Stimulated activated CD4-positive, alpha-beta T cell treated with anti-CD3 and anti-CD28 coated beads, TNF-alpha, amount 100 ng/mL, for 48 hours (primary cell): ENCODE measurements at places on chromosomes 13 and 19.

DNA sequence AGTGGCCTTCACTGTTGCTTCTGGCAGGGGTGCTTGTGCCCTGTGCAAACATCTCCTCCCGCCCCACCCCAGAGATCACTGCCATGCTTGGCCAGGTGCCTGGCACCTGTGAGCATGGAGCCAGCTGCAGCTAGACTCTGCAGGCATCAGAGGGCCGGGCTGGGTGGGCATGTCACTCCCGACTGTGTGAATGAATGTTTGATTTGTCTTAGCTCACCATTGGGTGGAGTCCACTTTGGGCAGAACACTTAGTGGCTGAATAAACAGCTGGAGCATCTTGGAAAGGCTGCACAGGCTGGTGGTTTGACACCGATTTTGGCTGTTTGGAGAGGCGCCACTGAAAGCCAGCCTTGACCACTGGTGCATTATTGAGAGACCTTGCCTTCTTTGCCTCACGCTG, 267.3 kb downstream of the DLEU7 start:
- no peak for DNase-seq

GRCh38 chr19:16612636-16613035, 15.4 kb downstream of the MED26 start:
- DNase-seq: no peak

DNA sequence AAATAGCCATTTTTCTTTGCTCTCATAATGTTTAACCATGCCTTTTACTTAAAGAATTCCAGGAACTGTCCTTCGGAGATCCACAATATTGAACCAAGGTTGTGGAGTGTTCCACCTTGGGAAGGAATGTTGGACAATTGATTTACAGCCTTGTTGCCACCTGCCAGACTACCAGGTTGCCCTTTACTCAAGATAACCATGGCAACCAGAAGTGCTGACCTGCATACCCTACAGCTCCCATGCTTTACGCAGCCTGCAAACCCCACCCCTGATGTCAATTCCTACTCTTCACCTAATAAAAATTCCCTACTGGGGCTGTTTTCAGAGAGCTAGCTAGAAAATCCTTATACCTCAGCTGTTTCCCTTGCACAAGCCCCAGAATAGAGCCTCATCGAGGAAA, 151.0 kb upstream of the RXFP2 start:
- DNase-seq: no peak

DNA sequence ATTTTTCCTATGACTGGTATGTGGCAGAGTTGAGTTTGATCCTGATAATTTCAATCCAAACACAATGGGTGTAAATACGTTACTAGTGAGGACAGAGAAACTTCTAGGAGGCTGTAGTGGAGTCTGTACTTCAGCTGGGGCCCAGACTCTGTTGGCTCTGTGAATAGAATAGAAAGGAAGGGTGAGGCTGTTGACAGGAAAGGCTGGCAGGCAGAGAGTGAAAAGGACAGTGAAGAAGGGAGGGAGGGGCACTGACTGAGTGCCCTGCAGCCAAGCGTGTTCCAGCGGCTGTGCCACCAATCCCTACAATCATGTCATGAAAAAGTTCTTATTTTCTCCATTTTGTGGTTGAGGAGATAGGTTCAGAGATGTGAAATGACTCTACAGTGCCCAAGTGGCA, 80.5 kb downstream of the MBNL2 start:
- no peak for DNase-seq

GRCh38 chr13:71610876-71611275, 256.1 kb downstream of the DACH1 start:
- DNase-seq: no peak

- no peak for DNase-seq
These were observed 45.2 kb downstream of the COMP start for GRCh38 chr19:18745931-18746330.

GRCh38 chr13:35512271-35512920, 35.9 kb upstream of the MAB21L1 start:
- DNase-seq: no peak

DNA sequence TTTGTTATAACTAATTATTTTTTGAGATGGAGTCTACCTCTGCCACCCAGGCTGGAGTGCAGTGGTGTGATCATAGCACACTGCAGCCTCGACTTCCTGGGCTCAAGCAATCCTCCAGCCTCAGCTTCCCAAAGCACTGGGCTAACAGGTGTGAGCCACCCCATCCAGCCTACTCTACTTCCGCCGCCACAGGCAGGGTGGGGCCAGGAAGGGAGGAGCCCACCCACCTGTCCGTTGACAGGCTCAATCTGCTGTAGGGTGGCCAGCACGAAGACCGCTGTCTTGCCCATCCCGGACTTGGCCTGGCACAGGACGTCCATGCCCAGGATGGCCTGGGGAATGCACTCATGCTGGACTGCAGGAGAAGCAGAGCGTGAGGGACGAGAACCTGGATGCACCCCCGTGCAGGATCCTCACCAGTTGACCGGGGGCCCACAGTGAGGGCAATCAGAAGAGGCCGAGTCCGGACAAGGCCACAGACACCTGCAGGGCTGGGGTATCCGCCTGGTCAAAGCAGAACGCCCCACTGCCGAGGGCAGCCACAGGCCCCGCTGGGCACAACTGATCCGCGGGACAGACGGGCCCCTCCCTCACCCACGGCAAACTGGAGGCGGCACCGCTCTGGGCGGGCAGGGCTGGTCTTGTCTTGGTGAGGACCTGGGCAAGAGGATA, 6.7 kb downstream of the DDX39A start:
- no peak for DNase-seq

DNA sequence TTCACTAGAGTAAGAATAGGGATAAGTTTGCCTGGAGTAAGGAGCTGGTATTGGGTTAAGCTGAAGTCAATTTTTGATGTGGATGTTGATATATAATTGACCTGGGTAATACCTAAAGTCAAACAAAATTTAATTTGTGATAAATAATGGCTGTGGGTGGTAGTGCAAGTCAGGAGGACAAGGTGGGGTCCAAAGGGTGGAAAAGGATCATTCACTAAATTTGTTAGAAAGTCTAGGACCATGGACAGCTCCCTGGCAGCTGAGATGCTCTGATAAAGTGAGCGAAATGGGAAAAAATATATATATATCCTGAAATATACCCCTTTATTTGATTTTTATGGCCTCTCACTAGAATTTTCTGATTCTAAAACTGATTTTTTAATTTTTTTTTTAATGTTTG, 463.5 kb downstream of the GPC6 start:
- no peak for DNase-seq

GRCh38 chr19:39106194-39106593, 19.4 kb upstream of the PAK4 start:
- no peak for DNase-seq

DNA sequence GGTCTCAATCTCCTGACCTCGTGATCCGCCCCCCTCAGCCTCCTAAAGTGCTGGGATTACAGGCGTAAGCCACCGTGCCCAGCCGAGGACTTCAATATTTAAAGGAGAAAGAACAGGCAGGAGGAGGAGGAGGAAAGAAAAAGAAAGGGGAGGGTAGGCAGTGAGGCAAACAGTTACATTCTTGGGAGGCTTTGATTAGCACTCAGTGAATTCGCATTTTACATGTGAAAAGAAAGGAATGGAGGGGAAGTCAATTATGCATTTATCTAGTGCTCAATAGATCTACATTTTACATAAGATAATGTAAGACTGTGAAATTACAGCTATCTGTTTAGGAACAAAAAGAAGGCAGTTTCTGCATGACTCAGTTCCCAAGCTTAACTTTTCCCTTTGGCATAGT, 30.9 kb upstream of the CXCL17 start:
- no peak for DNase-seq

GRCh38 chr13:106008540-106008939, 526.9 kb downstream of the EFNB2 start:
- DNase-seq: no peak

DNA sequence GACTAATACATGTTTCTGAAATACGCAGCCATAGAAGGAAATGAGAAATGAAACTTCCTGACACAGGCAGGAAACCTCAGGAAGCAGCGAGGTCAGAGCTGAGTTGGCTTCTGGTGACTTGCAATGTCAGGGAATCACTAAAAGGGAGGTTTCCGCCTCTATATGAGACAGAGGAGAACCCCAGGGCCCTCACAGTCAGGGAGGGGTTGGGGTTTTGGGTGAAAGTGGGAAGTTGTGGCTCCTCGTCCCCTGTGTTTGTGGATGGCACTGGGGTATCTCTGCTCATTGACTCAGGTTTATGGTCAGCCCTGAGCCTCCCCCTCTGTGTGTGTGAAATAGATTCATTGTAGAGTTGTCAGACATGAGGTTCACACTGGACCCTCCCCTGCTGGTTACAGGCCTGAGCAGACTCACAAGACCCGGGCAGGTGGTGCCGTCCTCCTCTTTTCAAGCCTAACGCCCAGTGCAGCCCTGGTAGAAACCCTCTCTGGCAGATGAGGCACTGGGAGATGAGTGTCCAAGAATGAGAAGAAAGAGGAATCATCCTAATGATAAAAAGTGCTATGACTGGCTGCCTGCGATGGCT, 5.5 kb upstream of the LILRA6 start:
- DNase-seq: peak; percentile 46

DNA sequence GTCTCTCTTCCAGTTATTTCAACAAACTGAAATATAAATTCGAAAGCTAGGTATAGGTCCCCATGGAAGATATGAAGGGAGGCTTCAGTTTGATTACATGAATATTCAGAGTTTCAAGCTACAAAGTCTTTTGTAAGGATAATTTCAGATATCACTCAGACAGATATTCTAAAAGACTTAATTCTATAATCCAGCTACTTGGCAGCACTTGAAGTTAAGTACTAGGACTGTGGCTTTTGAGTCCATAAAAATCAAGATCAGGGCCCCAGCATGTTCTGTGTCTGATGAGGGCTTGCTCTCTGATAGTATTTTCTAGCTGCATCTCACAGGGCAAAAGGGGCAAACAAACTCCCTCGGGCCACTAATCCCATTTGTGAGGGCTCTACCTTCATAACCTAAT, 160.6 kb upstream of the IRS2 start:
- no peak for DNase-seq

DNA sequence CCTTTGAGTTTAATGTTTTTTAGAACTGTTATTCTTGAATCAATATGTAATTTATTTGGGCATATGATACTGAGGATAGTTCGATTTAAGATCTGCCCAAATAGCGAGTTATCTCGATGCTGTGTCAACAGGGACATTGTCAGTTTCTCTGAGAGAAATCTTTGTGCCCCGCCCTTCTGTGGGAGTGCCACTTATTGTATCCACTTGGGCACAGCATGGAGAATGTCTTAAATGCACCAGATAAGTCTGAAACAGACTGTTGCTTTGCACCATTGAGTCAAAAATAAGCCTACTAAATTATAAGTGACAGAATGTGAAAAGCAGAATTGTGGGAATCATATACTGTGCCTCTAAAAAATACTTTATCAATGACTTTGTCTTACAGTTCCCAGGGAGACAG, 45.6 kb downstream of the RNASEH2B start:
- no peak for DNase-seq

GRCh38 chr13:102773441-102774213, at the start of gene TEX30:
TEX30 (minus strand) TSS chr13:102773786; CDS start chr13:102770026, 3,760 bp downstream.
- peak; percentile 83 for DNase-seq

DNA sequence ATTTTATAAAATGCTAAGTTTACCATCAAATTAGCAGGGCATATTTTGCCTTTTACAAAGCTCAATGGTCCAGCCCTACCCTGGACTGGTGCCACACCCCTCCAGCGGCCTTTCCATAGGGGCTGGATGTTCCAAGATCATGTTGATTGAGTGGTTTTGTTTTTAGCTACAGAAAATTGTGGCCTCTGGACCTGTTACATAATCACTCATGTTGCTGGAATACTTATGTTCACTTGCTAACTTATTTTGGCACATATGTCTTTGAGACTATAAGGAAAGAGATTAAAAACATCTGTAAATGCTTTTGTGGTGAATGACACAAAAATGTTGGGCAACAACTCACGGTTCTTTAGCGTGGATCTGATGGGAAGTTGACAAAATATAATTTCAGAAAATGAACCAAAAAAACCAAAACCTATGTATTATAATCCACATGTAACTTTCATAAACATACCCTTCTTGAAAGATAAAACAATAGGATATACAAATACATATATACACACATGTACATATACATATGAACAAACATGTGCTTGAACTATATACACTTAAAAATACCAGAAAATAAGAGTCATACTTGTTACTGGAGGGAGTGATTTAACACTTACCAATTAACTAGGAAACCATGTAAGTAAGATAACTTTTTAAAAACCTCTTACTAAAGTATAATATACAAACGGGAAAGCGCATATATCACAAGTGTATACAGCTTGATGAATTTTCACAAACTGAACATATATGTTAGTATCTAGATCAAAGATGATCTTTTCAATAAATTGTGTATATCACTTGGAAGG, 46.6 kb upstream of the SLC15A1 start:
- DNase-seq: no peak

DNA sequence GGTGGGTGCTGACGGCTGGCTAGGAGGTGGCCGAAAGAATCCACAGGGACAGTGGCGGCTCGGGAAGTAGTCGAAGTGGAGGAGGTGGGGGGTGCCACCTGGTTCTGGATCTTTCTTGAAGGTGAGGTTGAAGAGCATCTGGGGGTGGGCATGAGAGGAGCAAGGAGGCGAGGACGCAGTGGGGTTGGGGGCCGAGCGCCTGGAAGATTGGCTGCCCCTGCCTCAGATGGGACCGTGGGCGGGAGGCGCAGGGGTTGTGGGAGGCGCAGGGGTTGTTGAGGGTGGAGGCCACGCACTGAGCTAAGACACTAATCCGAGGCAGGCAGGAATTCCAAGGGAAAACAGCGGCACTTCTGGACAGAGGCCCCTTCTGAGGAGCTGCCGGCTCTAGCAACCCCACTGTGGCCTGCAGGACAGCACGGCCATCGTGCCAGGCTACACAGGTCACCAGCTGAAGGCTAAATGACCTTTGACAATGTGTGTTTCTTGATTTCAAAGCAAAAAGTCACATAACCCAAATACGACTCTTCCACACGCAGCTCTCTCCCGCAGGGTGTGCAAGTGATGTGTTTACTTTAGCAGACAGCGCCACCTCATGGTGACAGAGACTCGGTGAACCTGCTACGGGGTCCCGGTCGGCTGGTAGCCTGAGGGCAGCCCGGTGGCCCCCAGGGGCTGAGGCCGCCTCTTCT, 44.1 kb upstream of the RANBP3 start:
- peak; percentile 81 for DNase-seq

DNA sequence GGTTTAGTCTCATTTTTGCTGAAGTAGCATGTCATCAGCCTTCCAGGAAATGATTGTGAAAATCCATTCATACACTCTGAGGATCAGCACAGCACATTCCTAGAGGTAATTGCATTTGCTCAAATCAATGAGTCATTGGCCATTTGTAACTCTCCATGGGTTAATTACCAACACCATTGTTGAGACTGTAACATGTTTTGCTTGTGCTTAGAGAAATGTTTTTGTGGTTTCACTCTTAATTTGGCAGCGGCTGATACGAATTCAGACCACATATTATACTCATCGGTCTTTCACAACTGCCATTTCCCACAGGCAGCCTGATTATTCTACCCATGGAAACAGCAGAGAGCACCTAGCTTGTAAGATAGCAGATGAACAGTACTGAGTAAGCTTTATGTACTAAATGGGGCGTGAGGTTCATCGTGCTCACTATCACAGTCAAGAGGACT, 110.3 kb downstream of the NHLRC3 start:
- DNase-seq: no peak

GRCh38 chr19:13689085-13689484, 75.2 kb upstream of the MRI1 start:
- no peak for DNase-seq

- no peak for DNase-seq
These were observed 22.7 kb downstream of the MPND start for GRCh38 chr19:4365791-4366665.

- no peak for DNase-seq
These were observed 4.0 kb downstream of the ZNF91 start for GRCh38 chr19:23391236-23391635.
